Globus pallidus (tissue), 1 donor: ENCODE measurements at places on chromosomes 2 and 18.
A peak's percentile ranks its signal among the peaks of the same experiment; 100 is the strongest.

- no peak for DNase-seq
Measured at GRCh38 chr18:75809926-75810255, 382.4 kb upstream of the SMIM21 start.

DNA sequence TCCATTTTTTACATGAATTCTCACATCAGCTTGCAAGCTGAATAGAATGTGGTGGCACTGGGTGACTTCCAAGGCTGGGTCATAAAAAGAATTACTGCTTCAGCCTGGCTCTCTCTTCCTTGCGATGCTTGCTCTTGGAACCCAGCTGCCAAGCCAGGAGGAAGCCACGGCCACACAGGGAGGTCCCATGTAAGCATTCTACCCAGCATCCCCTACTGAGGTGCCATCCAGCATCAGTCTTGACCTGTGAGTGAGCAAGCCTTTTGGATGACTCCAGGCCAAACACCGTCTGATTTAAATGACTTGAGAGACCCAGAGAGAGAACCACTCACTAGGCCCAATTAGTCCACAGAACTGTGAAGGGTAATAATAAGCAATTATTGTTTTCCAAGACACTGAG is 750.3 kb upstream of the RAB6C start:
- DNase-seq = no peak

GRCh38 chr2:29987146-29987545 is 65.8 kb upstream of the ALK start:
- DNase-seq = no peak

DNA sequence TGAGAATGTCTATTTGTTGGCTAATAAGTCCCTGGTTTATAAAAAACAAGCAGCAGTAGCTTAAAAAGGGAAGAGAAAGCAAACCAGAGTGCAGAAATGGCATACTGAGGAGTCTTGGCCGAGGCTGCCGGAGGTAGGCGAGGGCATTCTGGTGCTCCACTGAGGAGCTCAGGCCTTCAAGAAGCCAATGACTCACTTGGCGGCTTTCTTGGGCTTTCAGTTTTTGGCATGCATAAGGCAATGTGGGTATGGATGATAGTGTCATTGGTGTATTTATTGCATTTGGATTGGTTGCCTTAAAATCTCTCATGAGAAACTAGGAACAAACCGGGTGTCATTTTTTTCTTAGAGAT is 119.6 kb upstream of the ARL5A start:
- peak; percentile 33 for DNase-seq

DNA sequence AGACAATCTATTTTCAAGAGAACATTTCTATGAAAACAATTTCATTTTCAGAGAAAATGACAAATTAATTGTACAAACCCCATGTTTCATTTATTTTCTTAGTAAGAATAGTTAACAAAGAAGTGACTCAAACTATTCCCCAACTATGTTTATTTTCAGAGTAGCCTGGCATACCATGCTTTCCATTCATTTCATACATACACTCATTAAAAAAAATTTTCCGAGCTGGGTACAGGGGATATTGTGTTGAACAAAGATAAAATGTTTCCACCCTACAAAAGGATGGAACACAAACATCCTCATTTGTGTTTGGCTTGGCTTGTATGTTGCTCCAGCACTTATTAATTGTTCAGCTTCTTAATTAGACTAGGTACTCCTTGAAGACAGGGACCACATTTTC is 331.4 kb downstream of the EXOC6B start:
- no peak for DNase-seq

DNA sequence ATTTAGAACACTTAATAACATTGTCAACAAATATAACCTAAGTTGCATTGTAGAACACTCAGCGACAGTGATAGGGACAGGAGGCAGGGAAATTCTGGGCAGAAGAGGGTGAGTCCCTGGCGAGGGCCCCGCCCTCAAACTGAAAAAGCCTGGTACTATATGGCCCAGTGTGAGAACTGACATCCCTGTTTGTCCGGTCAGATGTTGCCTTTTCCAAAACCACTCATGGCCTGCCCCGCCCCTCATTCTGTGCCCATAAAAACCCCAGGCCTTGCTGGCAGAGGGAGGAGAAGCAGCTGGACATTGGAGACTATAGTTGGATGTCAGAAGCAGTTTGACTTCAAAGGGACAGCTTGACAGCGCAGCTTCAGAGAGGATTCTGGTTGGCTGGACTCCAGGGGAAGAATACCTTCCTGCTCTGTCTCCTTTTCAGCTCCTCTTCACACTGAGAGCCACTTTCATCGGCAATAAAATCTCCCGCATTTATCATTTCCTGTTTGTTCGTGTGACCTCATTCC is 47.0 kb downstream of the FAM117B start:
- DNase-seq = no peak

GRCh38 chr2:100976061-100976460 is 26.0 kb upstream of the RPL31 start:
- DNase-seq = no peak

- no peak for DNase-seq
Measured at GRCh38 chr2:99695130-99695943, 205.5 kb upstream of the REV1 start.

- DNase-seq = no peak
Measured at GRCh38 chr2:201203916-201204654, 21.1 kb downstream of the CASP10 start.

GRCh38 chr18:48152549-48152948 is 222.1 kb upstream of the SMAD2 start:
- no peak for DNase-seq

GRCh38 chr2:154827286-154827685 is 128.8 kb downstream of the KCNJ3 start:
- no peak for DNase-seq

- DNase-seq = no peak
Measured at GRCh38 chr18:24369426-24369825, 28.2 kb downstream of the OSBPL1A start.

GRCh38 chr2:147538088-147538487 is 306.7 kb upstream of the ACVR2A start:
- no peak for DNase-seq

GRCh38 chr2:217820904-217821303 is 181.9 kb downstream of the TNS1 start:
- peak; percentile 50 for DNase-seq

DNA sequence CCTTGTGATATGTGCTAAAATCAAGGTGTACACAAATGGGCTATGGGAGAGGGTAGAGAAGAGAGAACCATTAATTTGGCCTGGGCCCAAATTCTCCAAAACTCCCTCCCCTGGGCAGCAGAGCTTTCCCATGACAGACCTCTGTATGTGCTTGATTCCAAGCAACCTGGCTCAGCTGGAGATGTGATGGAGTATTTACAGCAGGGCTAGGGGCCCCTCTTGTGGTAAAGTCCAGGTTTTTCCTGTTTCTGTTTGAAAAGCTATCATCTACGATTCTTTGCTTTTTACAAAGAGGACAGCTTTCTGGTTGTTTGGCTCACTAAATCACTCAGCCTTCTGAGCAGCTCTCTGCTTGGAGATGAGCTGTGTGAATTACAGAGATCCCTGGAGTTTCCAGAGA is 40.3 kb downstream of the KCNS3 start:
- DNase-seq = peak; percentile 10

- DNase-seq = no peak
Measured at GRCh38 chr18:62558015-62558663, 35.3 kb downstream of the ZCCHC2 start.

GRCh38 chr2:128371648-128372345 is 53.1 kb upstream of the HS6ST1 start:
- DNase-seq = no peak

DNA sequence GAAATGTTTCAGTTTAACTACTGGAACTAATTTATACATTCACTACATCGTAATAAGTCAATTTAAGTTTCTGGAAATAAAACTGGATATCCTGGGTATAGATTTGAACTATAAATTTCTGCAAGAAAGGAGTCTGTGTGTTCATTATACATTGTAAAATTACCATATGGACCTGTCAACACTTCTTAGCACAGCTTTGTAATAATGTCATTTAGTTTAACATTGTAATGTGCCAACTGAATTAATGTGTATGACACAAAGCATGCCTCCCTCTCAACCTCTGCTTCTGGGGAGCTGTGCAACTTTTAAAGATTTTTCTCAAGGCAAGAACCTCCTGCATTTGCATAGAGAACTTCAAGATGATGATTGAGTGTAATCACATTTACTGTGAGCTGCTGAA is 213.7 kb upstream of the GALNT5 start:
- DNase-seq = no peak

- DNase-seq = no peak
Measured at GRCh38 chr2:162233197-162233596, 10.0 kb downstream of the FAP start.

DNA sequence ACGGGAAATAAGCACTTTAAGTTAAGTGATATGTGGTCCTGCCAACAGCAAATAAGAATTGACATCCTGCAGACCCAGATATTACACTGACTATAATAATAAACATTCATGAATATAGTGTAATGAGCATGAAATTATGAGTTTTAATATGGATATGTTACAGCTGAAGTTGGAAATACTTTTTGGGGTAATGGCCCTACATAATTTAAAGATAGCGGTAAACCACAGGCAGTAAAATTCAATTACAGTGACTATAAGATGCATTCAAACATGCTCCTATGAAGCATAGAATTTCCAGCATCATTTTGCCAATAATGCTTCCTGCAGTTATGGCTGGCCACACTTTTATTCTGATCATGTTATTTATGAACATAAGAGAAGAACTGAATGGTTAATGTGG is 49.4 kb upstream of the LRRTM4 start:
- DNase-seq = no peak

GRCh38 chr18:73520229-73520628 is 627.4 kb downstream of the FBXO15 start:
- no peak for DNase-seq

DNA sequence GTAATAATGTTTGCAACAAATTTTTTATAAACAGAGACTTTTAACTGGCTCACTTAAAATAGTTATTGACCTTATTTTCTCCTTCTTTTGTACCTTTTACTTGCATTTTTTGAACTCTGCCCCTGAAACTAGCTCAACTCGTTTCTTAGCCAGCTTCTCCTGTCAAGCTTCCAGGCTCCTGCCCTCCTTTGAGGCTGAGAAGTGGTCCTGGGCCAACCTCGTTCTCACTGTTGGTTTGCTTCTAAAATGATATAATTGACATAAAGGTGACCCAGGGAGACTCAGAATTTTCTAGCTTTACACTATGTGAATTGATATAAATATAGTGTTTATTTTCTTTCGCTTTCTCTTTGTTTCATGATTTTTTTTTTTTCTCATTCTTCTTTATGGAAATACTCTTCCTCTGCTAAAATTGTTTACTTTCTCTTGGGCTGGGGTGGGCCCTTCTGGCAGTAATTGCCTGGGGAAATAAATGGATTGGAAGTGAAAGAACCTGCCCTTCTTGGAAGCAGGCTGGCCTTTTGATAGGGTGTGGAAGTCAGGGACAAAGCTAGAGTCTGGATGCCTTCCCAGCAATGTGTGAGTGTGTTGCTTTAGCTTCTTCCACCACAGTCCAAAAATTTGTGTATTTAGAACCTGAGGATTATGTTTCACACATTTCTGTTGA is 30.7 kb downstream of the GPD2 start:
- peak; percentile 68 for DNase-seq

- no peak for DNase-seq
Measured at GRCh38 chr2:132374551-132374950, 42.1 kb upstream of the GPR39 start.

- no peak for DNase-seq
Measured at GRCh38 chr2:120699292-120699691, 36.4 kb upstream of the GLI2 start.

GRCh38 chr2:30680121-30680520 is 127.1 kb downstream of the CAPN13 start:
- no peak for DNase-seq

- DNase-seq = no peak
Measured at GRCh38 chr2:49261781-49262180, 107.5 kb upstream of the FSHR start.

GRCh38 chr2:239073270-239073669 is 225.4 kb downstream of the TWIST2 start:
- no peak for DNase-seq

- peak; percentile 57 for DNase-seq
Measured at GRCh38 chr2:105329561-105330495, at the start of gene TGFBRAP1. TSS of gene TGFBRAP1 (minus strand) at chr2:105329735. CDS start at chr2:105308301, 21,434 bp downstream.

DNA sequence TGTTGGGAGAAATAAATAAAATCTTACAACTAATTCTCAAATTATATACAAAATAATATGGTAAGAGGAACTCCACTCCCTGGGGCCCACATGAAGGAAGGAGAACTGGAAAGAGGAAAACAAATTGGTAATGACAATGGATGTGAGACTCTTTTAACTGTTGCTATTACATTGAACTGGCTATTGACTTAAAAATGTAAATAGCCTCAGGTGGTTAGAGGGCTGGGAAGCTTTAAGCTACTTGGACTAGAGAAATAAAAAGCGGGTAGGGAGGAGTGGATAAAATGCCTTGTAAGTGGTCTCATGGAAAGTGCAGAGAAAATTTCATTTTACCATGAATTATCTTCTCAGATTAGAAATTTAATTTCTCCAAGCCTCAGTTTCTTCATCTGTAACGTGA is 64.1 kb downstream of the KCNJ3 start:
- DNase-seq = no peak

GRCh38 chr2:15860051-15860663 is 80.2 kb upstream of the MYCN start:
- no peak for DNase-seq

- no peak for DNase-seq
Measured at GRCh38 chr2:161416708-161417437, 776 bp downstream of the TBR1 start.

- DNase-seq = no peak
Measured at GRCh38 chr18:12828116-12829051, 55.7 kb downstream of the PTPN2 start.

DNA sequence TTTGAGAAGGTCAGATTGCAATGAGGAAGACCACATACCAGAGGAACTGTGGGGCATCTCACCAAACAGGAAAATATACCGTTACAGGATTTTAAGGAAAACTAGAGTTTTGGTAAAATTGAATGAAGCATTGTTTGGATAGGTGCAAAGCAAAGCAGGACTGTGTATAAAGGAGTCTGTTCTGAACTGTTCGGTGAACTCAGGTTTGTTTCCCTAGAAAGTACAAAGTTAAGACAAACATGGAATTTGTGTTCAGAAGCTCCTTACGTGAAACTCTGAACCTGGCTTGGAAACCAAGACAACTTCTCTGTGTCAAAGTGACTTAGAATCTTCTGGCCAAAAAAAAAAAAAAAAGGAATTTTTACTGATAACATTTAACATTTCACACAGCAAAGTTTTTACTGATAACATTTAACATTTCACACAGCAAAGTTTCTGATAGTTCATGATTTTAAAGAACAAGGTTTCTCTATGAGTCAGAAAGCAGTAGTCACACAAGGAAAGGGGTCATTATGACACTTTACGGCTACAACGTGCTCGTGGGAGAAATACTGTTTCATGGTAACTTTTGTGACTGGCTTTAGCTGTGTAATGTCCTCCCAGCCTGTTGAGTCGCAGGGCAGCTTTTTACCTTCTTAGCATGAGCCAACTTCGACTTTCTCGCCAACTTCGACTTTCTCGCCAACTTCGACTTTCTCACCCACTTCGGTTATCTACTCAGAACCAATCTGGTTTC is 21.2 kb upstream of the TET3 start:
- no peak for DNase-seq
